Activated naive CD8-positive, alpha-beta T cell treated with anti-CD3 and anti-CD28 coated beads, Interleukin-2, amount 50 U/mL, for 16 hours (primary cell): ENCODE measurements at places on chromosomes 1 and 21.

- DNase-seq = no peak
These were observed 1176.5 kb downstream of the NCAM2 start for GRCh38 chr21:22174746-22175145.

DNA sequence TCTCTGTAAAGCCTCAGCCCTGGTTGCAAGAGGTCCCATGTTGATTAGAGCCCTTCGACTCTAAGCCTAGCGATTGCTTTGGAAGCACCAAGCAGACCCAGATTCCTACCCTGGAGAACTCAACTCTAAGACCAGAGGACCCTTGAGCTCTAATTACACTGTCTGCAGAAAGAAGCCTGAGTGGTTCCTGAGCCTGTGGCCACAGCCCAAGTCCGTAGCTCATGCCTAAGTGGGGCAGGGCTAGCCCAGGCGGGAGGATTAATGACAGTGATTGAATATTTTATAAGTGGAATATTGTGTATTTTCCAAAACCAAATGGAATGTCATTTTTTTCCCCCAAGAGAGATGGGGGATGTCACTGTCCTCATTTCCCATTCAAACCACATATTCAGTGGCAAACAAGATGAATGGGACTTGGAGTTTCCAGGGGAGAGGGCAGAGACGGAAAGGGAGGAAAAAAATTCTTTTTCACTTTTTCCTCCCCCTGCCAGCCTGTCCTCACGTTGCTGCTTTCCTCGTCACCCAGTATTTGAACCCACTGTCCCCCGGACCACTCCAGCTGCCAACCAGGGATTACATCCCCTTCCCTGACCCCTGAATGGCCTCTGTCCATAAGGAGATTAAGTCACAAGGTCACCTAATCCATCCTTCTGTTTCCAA, 79.6 kb upstream of the CTTNBP2NL start:
- no peak for DNase-seq

GRCh38 chr1:171898941-171899340, 57.6 kb downstream of the DNM3 start:
- DNase-seq = no peak

DNA sequence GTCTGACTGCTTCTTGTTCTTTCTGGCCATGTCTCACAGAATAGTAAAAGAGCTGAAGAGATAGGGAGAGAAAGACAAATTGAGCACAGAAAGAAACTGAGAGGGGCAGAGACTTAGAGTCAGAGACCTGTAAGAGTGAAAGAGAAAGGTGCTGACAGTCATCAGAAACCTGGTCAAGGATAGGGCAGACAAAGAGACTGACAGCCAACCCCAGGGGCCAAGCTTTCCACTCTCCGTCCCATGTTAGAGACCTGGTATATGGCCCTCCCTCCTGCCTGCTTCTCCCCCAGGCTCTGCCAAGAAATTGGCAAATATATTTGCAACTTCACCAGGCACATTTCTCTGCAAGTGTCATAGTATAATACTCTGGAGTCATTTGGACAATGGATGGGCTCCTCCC, 64.6 kb downstream of the RHBG start:
- no peak for DNase-seq

DNA sequence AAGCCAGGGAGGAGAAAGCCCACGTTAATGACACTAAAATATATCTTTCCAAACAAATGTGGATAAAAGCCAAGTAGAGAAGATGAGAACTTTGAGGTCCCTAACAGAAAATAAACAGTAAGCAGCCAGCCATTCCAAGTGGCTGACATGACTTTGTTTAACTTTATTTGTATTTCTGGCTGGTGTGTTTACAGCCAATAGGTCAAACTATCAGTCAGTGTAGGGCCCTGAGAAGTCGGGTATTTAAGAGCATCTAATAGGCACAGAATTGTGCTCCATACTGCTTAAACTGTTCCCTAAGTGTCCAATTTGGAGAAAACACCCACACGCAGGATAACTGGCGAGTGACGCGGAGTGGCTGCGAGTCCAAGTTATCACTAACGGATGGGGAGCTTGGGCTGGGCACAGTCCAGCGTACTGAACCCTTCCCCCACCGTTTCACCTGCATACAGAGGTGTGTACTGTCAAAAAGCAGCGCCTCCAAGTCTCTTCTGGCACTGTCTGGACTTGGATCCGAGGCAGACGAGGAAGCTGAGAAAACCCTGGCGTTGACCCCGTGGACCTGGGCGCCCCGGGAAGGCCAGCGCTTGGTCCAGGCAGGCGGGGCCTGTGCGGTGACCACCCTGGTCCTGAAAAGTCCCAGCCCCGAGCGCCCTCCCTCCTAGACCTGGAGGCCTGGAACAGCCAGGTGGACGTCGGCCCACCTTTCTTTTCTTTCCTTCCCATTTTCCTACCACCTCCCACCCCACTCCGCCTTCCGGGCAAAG, 662 bp upstream of the LGALS8 start:
- no peak for DNase-seq

- DNase-seq = no peak
These were observed 4.0 kb downstream of the CASQ2 start for GRCh38 chr1:115764541-115764940.

DNA sequence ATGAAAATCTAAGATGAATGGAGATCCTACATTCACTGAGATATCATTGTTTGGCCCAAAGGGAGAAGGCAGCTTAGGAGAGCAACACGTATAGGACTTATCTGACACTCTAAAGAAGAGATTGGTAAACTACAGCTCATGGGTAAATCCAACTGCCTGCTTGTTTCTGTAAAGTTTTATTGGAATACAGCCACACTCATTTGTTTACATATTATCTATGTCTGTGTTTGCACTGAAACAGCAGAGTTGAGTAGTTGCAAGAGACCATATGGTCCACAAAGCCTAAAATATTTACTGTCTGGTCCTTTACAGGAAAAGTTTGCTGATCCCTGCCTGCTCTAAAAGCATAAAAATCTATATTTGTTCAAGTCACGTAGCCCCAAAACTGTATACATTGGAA, 14.3 kb upstream of the LRRC53 start:
- DNase-seq = no peak

GRCh38 chr1:177274687-177275211, 104.0 kb downstream of the BRINP2 start:
- DNase-seq = no peak

- no peak for DNase-seq
These were observed 3.8 kb upstream of the MUL1 start for GRCh38 chr1:20511518-20512428.

DNA sequence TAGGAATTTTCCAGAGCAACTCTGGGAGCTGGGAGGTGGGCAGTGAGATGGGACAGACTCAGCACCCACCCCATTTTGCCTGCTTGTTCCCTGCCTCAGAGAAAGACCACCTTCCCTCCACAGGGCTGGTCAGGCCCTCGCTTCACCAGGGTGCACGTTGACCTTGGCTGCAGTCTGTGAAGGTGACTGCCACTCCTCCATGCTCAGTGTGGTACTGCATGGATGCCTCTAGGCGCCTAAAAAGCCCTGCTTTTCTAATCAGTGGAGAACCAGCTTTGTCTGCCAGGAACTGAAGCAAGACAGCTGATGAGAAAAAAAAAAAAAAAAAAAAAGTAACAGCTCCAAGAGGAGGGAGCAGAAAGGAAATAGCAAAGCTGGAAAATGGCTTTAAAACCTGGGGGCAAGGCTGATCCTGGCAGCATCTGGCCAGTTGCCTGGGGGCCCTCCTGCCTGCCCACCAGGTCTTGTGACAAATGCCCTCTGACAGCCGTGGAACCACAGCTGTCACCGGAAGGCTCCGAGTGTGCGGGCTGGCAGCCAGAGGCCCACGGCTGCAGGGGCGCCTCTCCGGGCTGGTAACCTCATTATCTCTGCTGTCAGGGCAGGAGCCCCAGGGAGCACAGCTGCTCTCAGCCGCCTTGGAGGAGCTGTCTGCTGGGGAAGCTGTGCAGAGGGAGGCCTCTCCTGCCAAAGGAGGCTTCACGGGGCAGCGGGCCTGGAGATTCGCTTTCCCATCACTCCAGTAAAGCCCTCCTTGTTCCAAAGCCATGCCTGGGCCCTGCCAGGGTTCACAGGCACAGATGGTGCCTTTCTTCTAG, 13.7 kb downstream of the KIAA1614 start:
- DNase-seq = no peak

DNA sequence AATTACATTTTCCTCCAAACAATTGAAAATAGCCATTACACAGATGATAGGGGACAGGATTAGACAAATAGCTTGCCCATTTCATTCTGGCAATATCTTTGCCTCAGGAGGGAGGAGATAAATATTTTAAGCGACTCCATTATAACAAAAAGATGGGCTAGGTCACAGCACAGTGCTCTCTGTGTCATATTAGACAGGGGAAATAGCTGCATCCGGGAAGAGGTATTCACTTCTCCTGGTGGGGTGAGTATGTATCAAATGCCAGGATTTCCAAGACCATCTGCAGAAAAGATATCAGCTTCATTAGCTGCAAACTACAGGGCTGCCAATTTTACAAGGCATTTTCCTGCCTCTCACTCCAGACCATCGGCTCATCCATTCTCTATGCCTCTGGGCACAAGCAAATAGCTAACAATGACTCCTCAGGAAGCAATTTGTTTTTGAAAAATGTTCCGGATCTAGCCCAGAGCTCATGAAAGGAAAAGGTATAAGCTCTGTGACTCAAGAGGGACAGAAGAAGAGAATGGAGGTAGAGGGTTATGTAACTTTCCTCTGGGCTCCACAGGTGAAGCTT, 41.9 kb upstream of the ANGPTL7 start:
- DNase-seq = no peak

DNA sequence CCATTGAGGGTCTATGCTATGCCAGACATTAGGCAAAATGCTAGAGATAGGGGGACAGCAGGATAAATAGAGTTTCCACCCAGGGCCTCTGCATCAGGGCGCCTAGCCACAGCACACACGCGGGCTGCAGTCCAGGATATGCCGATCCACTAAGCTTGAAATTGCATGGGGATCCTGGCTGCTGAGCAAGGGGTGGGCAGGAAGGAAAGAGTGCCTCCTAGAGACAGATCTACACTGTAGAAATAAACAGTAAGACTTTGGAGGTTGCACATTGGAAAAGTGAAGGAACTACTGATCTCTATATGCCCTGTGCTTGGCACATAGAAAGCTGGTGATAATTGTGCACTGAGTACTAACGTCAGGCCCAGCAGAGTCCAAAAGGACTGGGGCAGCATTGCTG, 411.1 kb downstream of the PRDM2 start:
- no peak for DNase-seq

- no peak for DNase-seq
These were observed 5.5 kb downstream of the RNF223 start for GRCh38 chr1:1068517-1069055.

DNA sequence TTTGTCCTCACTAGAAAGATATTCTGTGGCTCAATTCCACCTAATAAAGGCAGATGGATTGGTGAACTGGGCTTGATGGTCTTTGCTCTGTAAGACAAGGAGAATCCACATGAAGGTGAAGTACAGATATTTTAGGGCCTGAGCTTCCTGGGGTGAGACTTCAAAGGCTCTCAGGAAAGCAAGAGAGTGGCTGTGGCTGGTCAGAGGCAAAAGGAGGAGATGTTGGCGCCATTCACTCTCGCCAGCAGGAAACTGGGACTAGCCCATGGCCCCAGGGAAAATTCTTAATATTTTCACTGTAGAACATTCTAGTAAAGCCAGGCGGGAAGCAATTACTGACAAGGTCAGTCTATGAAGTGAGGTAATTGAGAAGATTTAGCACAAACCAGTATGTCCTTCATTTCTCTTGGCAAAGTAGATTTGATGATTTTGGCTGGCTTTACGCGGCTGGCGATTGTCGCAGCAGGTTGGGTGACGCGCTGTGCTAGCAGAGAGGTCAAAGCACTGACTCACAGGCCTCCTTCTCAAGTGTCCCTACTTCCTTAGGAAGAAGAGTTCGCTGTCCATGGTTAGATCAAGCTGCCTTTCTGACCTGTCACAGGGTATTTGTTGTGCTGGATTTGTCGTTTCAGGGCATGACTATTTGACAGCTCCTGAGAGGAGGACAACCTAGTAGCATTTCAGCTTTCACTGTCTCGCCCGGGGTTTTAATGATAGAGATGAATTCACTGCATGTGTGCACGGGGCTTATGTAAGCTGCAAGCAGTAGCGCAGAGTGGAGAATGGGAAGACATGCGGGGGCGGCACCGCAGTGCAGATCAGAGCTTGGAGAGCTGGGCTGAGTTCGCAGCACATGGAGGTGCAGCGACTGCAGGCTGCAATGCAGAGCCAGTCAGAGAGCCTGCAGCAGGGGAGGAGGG, 32.7 kb downstream of the XCL1 start:
- no peak for DNase-seq

GRCh38 chr1:220928725-220929300, 49.6 kb downstream of the HLX start:
- DNase-seq = no peak

DNA sequence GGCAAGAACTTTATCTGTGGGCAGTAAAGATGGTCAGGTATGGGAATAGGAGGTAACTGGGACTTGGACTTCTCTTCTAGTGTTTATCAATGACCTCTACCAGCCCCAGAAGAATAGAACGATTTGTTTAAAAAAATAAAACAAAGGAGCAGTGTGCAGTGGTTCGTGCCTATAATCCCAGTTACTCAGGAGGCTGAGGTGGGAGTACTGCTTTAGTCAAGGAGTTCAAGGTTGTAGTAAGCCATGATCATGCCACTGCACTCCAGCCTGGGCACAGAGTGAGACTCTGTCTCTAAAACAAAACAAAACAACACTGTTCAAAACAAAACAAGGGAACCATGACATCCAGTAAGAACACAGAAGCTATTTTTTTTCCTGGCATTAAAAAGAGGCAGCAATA, 4.3 kb downstream of the RNF19B start:
- DNase-seq = no peak

GRCh38 chr1:157199421-157199755, 61.2 kb upstream of the ETV3 start:
- DNase-seq = no peak

DNA sequence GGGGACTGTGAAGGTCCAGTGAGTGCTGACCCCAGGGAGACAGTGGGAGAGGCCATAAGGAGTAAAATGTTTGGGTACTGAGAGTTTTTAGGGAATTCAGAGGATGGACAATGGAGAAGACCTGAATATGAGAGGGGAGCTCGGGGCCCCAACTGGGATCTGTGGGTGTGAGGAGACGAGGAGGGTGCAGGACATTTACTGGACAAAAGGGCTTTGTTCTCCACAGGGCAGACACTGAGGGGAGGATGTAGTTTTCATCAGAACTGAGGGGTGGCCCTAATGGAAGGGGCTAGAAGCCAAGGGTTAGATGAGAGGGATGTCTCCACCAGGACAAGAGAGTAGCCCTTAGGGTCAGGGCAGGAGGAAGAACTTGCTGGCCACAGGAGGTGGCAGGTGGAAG, 30.0 kb downstream of the TMCC2 start:
- no peak for DNase-seq

GRCh38 chr1:190511554-190511953, 33.9 kb upstream of the BRINP3 start:
- no peak for DNase-seq

DNA sequence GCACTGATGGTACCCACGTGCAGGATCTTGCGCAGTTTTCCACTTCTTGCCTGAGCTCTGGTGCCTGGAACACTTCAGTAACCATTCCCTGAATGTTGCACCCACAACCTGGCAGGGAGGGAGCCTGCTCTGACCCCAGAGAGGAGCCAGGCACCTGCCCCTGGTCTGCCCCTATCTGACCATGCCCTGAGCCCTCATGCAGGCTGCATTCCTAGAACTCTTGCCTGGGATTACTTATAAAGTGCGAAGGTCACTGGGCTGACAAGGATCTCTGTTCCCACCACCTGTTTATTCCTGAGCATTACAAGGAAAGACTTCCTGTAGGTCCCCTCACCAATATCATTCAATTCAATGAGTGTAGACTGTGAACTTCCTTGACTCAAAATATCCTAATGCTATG, 191.9 kb upstream of the FMN2 start:
- DNase-seq = no peak

- DNase-seq = no peak
These were observed 122.9 kb upstream of the DAB1 start for GRCh38 chr1:57546549-57547330.

GRCh38 chr1:21313203-21313885, 23.1 kb upstream of the ECE1 start:
- DNase-seq = no peak
